Metanephros (tissue), 2 donors: ENCODE measurements at places on chromosomes 7 and 10. TPM values are rescaled to one million over a fixed set of nuclear protein-coding genes. Genes with fewer than 3 reads are reported as not detected.

NPFFR1 gene
- total RNA-seq = 0.06 TPM

OPN1SW gene
- not detected for total RNA-seq

STK31 gene
- total RNA-seq = 0.64 TPM

HTR5A gene
- not detected for total RNA-seq

CTAGE8 gene
- 1.8 TPM for total RNA-seq

NOM1 gene
- total RNA-seq = 30.6 TPM

GPRIN2 gene
- total RNA-seq = 8.2 TPM

ACTR3C gene
- total RNA-seq = 23.4 TPM

SLC16A9 gene
- total RNA-seq = 15.4 TPM

FAM237B gene
- total RNA-seq = not detected

UNCX gene
- 7.5 TPM for total RNA-seq

ADCYAP1R1 gene
- 1.9 TPM for total RNA-seq

CALD1 gene
- 167 TPM for total RNA-seq

CCDC126 gene
- total RNA-seq = 18.6 TPM

SCIN gene
- 110 TPM for total RNA-seq

ABCC2 gene
- total RNA-seq = 9.1 TPM
